ENCODE measurements at places on chromosomes 2 and 18.

GRCh38 chr2:191176801-191177438 is 26.1 kb upstream of the STAT4 start:
- DNase-seq: no peak

DNA sequence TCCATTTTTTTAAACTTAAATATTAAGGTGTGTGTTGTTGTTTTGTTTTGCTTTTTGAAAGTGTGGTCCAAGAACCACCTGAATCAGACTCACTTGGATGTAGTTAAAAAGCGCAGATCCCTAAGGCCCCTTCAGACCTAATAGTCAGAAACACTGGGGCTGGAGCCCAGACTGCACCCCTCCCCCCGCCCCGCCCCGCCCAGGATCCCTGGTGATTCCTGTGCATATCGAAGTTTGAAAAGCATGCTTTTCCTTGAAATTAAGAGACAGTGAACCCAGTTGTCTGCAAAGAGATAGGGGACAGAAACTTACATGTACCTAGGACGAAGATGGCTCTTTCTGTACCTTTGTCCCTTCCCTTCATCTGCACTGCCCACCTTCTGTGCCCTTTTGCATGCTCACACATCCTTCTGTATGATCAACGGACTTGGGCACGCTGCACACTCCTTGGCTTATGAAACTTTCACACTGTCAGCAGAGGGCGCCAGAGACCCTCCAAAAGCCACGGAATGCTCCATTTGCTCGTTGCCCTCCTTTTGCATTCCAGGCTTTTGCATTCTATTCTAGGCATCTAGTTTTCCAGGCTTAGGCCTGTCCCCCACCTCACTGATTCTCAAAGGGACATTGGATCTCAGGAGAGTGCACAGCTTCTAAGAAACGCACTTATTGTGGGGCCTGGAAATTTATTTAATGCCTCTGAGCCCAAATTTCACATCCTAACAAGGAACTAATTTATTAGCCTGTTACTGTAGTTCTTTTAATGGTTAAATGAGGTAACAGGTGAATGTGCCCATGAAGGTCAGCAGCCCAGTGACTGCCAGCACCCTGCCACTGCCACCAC is 32.8 kb upstream of the SLC14A1 start:
- peak; percentile 75 for DNase-seq

GRCh38 chr2:113341191-113341869 is 62.6 kb upstream of the PAX8 start:
- no peak for DNase-seq

- no peak for DNase-seq
Measured at GRCh38 chr2:10820978-10821695, 8.6 kb upstream of the PDIA6 start.

DNA sequence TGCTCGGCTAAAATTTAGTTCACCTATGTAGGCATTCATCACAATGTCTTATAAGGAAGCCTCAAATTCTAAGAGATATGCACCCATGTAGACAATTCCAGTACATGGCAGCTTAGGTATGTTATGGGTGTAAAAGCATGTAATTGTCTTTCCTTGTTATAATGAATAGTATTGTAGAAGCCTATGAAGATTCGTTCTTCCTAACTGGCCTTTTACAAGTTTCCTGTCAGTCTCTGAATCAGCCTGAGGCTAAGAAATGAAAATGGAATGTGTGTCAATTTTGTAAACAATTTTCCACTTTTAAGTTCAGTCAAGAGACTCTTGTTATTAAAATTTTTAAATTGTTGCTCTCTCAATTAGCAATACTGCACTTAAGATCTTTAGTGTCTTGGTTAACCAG is 189.9 kb upstream of the GALNT5 start:
- DNase-seq: no peak

- no peak for DNase-seq
Measured at GRCh38 chr18:48324651-48325050, 84.5 kb downstream of the ZBTB7C start.

All from WERI-Rb-1 (cell line).